Vagina (tissue), 2 donors: ENCODE measurements at places on chromosomes 1 and 21.

GRCh38 chr1:18142969-18143368 is 35.4 kb downstream of the IGSF21 start:
- DNase-seq: no peak

GRCh38 chr1:218846181-218846580 is 327.5 kb upstream of the LYPLAL1 start:
- DNase-seq: no peak

- DNase-seq: no peak
These were observed 60.7 kb upstream of the FMN2 start for GRCh38 chr1:240031009-240031408.

GRCh38 chr1:30757352-30758120 is at the start of gene LAPTM5:
TSS of gene LAPTM5 (minus strand) at chr1:30757774. CDS start at chr1:30757745, 29 bp downstream.
- no peak for DNase-seq

GRCh38 chr1:153474347-153474746 is 13.9 kb upstream of the S100A7 start:
- no peak for DNase-seq

GRCh38 chr1:62089570-62089969 is 105.1 kb upstream of the L1TD1 start:
- no peak for DNase-seq

DNA sequence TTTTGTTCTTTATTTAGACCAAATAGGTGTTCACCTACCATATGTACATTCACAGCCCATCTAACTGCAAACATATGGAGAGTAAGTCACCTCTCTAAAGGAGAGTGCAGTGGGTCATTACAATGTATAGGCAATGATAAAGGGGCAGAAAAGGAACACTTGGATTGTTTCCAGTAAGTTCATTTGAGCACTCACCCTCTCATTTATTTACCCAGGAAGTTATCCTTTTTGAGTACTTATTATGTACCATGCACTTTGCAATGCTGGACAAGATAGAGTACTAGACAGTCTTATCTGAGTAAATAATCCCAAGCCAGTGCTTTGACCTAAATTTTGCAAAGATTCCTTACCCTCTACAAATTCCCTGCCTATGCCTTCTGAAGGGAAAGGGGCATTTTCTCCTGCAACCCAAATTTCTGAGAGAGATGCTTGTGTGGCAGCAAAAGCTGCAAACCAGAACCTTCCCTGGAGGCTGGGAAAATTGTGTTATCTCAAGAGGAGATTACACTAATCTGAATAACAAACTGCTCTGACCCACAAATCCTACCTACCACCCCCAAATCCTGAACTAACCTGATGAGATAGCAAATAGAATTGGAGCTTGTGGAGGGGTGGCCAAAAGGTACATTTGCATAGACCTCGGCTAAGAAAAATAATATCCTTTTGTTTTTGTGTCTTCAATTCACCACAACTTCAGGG is 18.6 kb upstream of the RGS8 start:
- DNase-seq: no peak

DNA sequence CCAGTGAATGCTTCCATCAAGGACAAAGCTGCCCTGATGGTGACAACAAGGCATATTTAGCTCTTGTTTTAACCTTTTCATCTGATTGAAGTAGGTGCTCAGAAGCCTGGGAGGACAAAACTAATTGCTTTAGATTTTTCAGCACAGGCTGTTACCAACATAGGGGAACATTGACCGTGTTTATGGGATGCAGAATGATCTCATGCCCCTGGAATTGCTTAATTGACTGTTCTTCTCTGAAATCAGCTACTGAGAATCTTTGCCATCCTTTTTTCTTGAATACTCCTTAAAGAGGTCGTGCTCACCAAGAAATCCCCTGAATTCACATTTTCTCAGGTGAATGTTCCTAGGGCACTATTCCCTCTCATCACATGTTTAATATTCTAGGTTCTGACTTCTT is 95.9 kb upstream of the CCDC190 start:
- DNase-seq: no peak

- no peak for DNase-seq
These were observed 24.7 kb downstream of the LYST start for GRCh38 chr1:235841938-235842545.
